GM13977 (cell line): ENCODE measurements at places on chromosomes 4 and X.

DNA sequence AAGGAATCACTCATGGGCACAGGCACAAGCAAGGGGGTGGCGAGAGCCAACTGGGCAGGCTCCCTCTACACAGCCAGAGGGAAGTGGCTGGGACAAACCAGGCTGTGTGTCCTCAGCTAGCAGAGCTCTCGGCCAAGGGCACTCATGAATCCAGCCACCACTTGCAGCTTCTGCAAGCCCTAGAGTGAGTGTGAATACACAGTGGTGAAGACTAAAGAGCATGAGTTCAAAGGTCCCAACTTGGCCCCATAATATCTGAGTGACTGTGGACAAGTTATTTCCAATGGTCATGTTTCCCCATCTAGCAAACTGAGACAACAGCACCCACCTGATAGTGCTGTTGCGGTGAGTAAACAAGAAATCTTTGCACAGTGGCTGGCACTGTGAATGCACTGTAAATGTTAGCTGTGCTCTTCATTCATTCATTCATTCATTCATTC is 51.7 kb downstream of the ADGRG2 start:
- no peak for DNase-seq

GRCh38 chrX:37652589-37653231 is 32.9 kb upstream of the XK start:
- DNase-seq, result no peak

DNA sequence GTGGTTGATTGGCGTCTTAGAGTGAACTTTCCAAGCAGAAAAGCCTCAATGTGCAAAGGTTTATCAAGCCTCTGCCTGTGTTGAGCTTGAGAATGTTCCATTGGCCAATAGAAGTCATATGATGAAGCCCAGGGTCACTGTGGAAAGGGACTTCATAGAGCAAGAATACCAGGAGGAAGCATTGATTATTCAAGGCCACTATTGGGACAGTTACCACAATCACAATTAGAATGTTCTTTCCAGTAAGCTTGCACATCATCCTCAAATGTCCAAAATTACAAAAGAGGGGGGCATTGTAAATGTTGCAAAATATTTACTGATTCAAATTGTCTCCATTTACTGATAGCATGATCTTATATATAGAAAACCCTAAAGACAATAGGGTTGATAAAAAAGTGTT is 32.9 kb upstream of the NDP start:
- no peak for DNase-seq

DNA sequence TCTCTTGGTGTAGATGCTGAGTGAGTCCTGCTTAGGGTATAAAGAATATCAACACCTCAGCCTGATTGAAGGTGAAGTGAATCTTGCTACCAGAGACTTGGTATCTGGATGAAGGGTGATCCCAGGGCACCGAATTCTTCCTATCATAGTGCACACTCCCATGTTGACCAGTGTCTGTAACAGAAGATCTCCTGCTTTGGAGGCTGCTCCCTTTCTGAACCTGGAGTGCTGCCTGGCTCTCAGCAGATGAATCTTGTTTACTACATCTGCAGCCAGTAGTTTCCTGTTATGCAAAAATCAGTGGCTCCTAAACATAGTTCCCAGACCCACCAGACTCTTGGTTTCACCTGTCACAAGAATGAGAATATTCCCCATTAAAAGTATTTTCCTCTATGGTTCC is 191.7 kb upstream of the GK2 start:
- no peak for DNase-seq

DNA sequence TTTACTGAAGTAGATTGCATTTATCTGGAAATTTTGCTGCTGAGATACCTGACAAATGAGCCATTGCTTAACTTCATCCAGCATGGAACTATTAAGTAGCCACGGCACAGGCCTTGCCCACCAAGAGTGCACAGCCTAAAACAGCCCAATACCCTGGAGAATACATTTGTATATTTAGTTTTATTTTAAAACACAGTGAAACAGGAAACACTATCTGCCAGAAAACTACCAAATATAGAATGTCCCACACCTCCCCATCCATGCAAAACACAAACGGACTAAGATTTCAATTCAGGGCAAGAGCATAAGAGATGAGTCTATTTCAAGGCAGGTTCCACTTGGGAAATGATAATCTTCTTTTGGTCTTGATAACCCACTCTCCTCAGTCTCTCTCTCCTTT is 57.1 kb downstream of the MAML3 start:
- no peak for DNase-seq
